ENCODE measurements at places on chromosomes 5 and 9. TPM values are rescaled to one million over a fixed set of nuclear protein-coding genes. Genes with fewer than 3 reads are reported as not detected.

DNA sequence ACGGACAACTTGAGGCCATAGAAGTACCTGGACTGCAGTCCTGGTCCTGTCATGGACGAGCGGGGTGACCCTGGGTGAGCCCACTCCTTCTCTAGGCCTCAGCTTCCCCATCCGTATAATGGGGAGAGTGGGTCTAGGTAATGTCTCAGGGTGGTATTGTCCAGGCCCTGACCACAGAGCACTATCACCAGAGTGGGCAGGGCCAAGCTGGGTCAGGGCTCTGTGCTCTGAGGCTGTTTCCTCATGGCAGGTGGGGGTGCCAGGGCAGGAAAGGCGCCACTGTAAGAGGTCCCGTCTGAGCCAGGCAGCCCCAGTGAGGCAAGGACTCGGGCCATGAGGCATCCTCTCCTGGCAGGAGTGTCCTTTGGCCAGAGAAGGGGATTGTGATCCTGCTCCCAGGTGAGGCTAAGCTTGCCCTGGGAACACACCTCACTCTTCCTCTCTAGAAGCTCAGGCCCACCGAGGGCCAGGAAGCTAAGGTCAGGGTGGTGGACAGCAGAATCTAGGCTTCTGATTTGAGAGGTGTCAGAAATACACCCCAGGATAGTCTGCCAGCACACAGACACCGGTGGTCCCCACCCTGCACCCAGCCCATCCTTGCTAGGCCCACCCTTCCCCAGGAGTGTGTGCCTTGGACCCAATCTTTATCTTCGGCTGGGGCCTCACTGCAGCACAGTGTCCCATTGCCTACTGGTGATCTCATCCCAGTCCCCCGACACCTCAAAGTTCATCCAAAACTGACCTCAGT, 1.5 kb upstream of the MYOZ3 start:
- no peak for DNase-seq

- no peak for DNase-seq
Measured at GRCh38 chr5:66958201-66958979, 238.2 kb downstream of the CD180 start.

- DNase-seq: no peak
Measured at GRCh38 chr5:158013303-158013702, 154.4 kb upstream of the CLINT1 start.

GRCh38 chr5:151115272-151115905, 34.6 kb upstream of the TNIP1 start:
- DNase-seq: peak; percentile 58

GRCh38 chr9:81669041-81669651, 20.2 kb downstream of the TLE1 start:
- no peak for DNase-seq

Gene GMCL2
- not detected for total RNA-seq

Gene SLC28A3
- 6.3 TPM for total RNA-seq

Gene CNTLN
- total RNA-seq: 2.4 TPM

Data from pancreas (tissue), 10 donors.